ENCODE measurements at places on chromosomes 16 and 17. TPM values are rescaled to one million over a fixed set of nuclear protein-coding genes. Genes with fewer than 3 reads are reported as not detected.

DNA sequence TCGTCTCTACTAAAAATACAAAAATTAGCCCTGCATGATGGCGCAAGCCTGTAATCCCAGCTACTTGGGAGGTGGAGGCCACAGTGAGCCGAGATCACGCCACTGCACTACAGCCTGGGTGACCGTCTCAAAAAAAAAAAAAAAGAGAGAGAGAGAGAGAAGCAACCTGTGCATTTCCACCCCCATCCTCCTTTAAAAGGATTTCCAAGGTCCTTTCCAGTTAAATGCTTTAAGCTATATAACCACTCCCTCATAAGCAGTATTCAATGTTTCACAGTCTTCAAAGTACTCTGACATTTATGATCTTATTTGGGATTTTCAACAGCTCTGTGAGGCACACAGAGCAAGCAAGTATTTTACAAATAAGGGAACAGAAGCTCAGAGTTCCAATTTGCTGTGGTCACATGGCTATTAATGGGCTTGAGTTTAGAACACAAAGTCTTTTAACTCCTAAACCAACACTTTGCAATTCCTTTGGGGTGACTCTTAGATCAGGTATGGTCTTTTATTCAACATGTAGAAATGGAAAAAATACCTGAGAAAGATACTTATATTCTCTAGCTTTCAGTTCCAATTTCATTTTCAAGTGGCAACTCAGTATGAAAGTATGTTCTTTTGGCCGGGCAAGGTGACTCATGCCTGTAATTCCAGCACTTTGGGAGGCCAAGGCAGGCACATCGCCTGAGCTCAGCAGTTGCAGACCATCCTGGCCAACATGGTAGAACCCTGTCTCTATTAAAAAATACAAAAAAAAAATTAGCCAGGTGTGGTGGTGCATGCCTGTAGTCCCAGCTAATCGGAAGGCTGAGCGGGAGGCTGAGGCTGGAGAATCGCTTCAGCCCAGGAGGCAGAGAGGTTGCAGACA, 31.3 kb downstream of the SPOP start:
- no peak for DNase-seq

DNA sequence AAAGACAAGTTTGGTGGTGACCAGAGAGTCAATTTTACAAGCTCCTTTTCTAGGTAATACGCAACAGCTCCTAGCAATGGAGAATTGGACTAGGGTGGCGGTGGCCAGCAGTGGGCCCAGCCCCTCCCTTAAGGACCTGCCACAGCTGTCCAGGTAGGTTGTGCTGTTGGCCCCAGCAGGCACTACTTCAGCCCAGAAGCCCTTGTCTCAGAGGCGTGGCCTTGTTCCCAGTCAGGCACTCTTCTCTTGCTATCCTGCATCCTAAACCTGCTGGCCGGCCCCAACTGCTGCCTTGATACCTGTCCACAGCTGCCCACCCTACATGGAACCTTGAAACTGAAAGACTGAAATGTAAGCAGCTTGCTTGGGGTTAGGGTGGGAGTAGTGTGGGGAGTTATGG, 989 bp upstream of the GALK1 start:
- DNase-seq = no peak

- no peak for DNase-seq
These were observed 15.7 kb upstream of the GFOD2 start for GRCh38 chr16:67734731-67735201.

Gene SLC22A31
- not detected for total RNA-seq

GRCh38 chr17:50972577-50972976, 106.4 kb upstream of the TOB1 start:
- DNase-seq = peak; percentile 17

DNA sequence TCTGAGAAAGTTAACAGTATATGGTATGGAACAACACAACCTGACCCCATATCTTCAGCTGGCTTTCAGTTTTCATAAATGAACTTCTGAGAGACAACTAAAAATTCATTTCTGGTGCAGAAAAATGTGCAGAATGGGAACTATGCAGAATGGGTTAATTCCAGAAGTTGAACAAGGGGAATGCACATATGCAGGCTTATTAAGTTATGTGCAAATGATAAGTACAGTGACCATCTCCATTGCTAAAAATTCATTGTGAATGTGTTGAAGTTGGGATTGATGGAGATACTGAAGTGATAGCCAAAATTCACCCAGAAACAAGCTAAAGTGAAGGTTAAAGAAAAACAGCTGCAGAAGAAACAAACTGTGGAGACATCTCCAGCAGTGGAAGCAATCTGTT, 315.8 kb downstream of the CA10 start:
- no peak for DNase-seq

DNA sequence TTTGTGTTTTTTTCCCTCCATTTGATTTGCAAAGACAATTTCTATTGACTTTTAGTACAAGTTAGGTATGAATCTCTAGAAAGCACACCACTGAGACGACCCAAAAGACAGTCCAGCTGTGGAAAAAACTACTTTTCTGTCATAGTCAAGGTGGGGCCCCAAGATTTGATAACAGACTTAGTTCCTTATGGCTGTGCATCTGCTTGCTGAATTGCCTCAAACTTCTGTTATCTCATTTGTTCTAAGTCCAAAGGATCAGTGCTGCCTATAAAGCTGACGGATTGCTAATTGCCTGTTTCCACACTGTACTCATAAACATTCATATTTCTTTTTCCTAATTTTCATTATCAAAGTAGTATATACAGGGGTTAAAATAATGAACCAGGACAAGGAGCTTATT, 180.8 kb downstream of the SPECC1 start:
- no peak for DNase-seq

Gene ENO3
- total RNA-seq = not detected

DNA sequence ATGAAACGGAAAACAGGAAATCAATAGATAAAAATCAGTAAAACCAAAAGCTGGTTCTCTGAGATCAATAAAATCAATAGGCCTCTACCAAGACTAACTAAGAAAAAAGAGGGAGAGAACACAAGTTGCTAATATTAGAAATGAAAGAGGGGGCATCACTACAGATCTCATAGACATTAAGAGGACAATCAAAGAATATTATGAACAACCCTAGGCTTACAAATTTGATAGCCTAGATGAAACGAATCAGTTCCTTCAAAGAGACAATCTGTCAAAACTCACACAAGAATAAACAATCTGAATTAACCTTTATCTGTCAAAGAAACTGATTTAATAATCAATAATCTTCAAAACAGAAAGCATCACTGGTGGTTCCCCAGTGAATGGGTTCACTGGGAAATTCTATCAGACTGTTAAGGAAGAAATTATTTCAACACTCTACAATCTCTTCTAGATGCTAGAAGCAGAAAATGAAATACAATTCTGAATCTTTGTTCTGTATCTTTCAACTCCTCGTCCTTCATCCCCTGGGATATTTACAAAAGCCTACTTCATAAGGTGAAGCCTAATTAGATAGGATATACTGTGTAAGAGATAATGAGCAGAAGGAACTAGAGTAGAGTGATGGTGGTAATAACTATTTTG, 4.4 kb downstream of the ABCA9 start:
- no peak for DNase-seq

DNA sequence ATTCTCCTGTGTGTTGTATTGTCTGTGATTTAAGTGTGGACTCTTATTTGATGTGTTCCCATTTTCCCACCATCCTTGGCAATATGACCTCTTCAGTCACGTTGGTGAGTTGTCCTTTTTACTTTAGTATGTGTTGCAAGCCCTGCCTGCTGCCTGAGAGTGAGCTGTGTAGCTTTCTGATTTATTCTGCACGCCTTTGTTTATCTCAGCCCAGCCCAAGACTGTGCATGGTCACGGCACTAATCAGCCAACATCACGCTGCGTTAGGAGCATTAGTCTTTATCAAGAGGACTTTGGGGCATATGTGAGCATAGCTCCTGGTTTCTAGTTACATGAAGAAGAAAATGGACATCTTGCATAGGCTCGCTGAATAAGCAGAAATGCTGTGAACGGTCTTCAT, 6.0 kb downstream of the TOM1L1 start:
- peak; percentile 55 for DNase-seq

Gene CA5A
- total RNA-seq = not detected

Gene PRSS36
- 0.87 TPM for total RNA-seq

All from stomach (tissue), 19 donors.